ENCODE measurements at places on chromosomes 3 and 15.

GRCh38 chr3:184498986-184499606, 62.5 kb upstream of the EPHB3 start:
- DNase-seq = no peak

DNA sequence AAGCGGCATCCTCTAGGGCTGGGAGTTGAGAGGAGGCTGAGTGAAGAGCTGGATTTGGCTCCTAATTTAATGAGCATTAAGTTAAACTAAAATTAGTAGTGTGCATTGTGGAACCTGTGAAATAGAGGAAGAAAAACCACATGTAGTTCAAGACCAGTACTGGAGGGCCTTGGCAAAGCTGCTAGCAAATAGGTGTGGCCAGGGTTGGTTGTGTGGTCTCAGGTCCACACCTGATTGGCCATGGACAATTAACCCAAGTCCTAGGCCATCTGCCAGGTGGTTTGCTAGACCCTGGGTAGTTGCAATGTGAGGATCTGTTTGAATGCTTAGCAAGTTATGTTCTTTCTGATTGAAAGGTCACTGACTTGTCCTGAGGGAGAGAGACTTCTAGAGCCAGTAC, 275.5 kb downstream of the PDCD6IP start:
- DNase-seq = no peak

- peak; percentile 40 for DNase-seq
These were observed 158.3 kb upstream of the CGNL1 start for GRCh38 chr15:57217778-57218598.

DNA sequence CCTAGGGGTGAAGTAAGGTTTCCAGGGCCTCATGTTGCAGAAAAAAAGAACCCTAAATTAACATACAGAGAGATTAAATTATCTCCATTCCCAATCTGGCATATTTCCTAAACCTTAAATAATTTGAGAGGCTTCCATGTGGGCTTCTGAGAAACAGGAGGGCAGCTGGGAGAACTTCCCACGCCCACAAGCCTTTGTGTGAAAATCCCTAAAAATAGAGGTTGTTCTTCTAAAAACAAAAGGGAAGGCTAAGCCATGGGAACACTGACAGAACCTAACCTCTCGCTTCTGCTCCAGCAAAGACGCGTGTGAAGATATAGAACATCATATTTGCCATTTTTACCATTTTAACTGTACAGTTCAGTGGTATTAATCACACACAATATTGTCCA, 812 bp upstream of the SLC12A8 start:
- DNase-seq = no peak

- peak; percentile 70 for DNase-seq
These were observed 54.0 kb downstream of the NR1D2 start for GRCh38 chr3:23999012-23999641.

- no peak for DNase-seq
These were observed 11.1 kb downstream of the RIOX2 start for GRCh38 chr3:97960993-97961766.

GRCh38 chr3:146277953-146278631, 27.2 kb upstream of the PLSCR4 start:
- no peak for DNase-seq
